ENCODE measurements at places on chromosomes 3 and 15.

GRCh38 chr15:57534281-57534680 lies 57.4 kb upstream of the MYZAP start:
- DNase-seq: no peak

- no peak for DNase-seq
Measured at GRCh38 chr3:185473290-185473815, 25.5 kb downstream of the TMEM41A start.

- DNase-seq: no peak
Measured at GRCh38 chr3:90092994-90093393, 985.6 kb downstream of the EPHA3 start.

DNA sequence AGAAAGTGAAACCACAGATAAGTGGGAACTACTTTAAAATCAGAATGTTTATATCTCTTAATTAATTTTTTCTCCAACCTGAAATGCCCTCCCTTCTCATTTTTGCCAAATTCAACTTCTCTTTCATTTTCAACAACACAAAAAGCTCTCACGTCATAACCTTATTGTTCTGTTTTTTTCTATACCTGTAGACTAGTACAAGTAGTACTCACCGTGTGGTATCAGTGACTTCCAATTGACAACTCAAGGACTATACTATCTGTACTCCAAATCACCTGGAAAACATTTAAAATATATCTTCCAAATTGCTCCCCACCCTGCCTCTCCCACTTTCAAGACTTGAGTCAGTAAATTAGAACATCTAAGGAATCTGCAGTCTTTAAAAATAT lies 72.8 kb upstream of the ZNF280D start:
- no peak for DNase-seq

GRCh38 chr3:124364317-124365020 lies 365.8 kb upstream of the UMPS start:
- no peak for DNase-seq

GRCh38 chr3:25661694-25662437 lies 2.8 kb downstream of the TOP2B start:
- no peak for DNase-seq

DNA sequence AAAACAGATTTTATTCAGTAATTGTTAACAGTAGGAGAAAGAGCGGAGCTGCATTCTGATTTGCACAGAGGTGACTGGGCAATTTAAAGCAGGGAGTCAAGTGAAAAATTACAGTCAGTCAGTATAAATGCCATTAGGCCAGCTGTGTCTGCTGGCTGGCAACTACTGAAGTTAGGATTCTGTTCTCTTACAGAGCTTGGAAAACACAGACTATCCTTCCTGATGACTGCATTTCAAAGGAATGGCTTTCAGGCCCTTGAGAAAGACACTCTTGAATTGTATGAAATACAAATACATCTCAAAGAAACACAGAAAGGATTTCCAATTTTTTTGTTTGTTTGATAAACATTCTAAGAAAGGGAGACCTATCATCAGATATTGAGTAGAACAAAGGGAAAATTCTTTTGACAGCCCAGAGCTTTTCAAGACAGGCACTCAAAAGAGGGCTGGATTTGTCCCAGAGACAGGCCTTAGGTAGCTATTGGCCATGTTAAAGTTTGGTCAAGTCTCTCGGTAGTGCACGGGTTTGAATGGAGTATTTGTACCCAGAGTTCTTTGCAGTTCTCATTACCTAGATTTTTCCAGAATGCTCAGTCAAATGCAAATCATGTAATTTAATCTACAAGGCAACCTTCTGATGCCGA lies 551.2 kb upstream of the CCDC54 start:
- no peak for DNase-seq

All from T-helper 1 cell (primary cell).